Activated CD4-positive, alpha-beta T cell treated with anti-CD3 and anti-CD28 coated beads, Interleukin-2, amount 50 U/mL, for 4 hours (primary cell): ENCODE measurements at places on chromosomes 2 and 18.

DNA sequence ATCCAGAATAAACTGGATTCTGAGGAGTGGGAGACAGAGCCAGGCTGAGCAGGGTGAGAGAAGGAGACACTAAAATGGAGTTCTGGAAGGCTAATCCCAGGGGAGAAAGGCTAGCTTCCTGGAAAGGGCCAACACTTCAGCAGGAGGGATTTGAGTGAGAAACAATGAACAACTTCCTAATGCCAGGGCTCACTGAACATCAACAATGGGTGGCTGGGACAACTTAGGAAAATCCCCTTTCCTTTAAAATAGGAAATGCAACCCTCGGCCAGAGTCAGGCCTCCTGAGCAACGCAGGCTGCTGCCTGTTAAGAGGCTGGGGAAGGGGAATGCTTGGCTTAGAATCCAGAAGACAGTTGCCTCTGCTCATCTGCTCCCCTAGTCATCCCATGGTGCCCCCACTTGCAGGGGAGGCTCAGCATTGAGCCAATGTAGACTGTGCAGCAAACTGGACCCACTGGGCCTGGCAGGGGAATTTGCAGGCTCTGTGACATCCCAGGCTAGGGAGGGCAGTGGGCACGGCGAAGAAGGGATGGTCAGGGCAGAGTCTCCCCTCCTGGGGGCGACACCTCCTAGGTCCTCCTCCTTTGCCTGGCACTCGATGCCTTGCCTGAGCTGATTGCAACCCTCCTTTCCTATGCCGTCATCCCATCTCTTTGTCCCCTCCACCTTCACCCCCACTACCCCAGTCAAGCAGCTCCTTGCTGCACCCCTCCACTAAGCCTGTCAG lies 182.5 kb downstream of the TNS1 start:
- no peak for DNase-seq

DNA sequence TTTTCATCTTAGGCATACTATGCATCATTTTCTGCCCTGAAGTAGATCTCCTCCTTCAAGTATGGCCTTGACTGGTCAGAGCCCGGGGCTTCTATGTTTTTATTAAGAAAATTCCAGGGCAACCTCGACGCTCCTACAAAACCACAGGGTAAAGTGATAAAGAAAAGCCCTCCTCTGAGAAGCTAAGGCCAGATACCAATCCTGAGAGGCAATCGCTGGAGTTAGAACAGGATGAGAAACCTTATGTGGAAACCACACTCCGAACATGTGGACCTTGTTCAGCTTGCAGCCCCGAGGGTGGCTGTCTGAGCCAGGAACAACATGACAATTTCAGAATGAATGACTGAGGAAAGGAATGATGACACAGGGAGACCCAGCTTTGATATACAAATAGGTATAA lies 35.6 kb downstream of the RMC1 start:
- no peak for DNase-seq

- peak; percentile 66 for DNase-seq
These were observed 18.1 kb downstream of the LPIN2 start for GRCh38 chr18:2994603-2995432.

- no peak for DNase-seq
These were observed 398.0 kb downstream of the TXNL1 start for GRCh38 chr18:56240405-56240804.
